Esophagus squamous epithelium (tissue), 5 donors: ENCODE measurements at places on chromosomes 3 and 15. TPM values are rescaled to one million over a fixed set of nuclear protein-coding genes. Genes with fewer than 3 reads are reported as not detected.

The TMEM40 gene
- total RNA-seq, result 43.9 TPM

The PRTG gene
- total RNA-seq, result 1.3 TPM

The SPATA12 gene
- not detected for total RNA-seq

The USP50 gene
- total RNA-seq, result not detected

The PGBD4 gene
- 0.91 TPM for total RNA-seq

The GATM gene
- total RNA-seq, result 20.0 TPM

The CRYBG3 gene
- 21.7 TPM for total RNA-seq

The LRTM1 gene
- not detected for total RNA-seq

The GOLGA8T gene
- total RNA-seq, result not detected

The NCBP2 gene
- 38.3 TPM for total RNA-seq

The LEKR1 gene
- 0.15 TPM for total RNA-seq

The TMEM158 gene
- total RNA-seq, result 6.9 TPM

The TRIM59 gene
- total RNA-seq, result 4.9 TPM

The GRAMD1C gene
- 6.3 TPM for total RNA-seq

The SLC22A14 gene
- total RNA-seq, result not detected

The SLC6A11 gene
- 11.4 TPM for total RNA-seq

The MKRN2 gene
- 19.6 TPM for total RNA-seq

The ACTR8 gene
- total RNA-seq, result 10.7 TPM

The SKOR1 gene
- total RNA-seq, result 0.18 TPM

The KIF15 gene
- 9.1 TPM for total RNA-seq

The FGF12 gene
- total RNA-seq, result 1.1 TPM
